Tibial nerve (tissue), 4 donors: ENCODE measurements at places on chromosomes 3 and 15. TPM values are rescaled to one million over a fixed set of nuclear protein-coding genes. Genes with fewer than 3 reads are reported as not detected.

Gene LARP6
- total RNA-seq: 29.9 TPM

Gene ANKUB1
- total RNA-seq: 0.60 TPM

Gene CD96
- under 0.01 TPM for total RNA-seq

Gene CP
- 18.9 TPM for total RNA-seq

Gene DNAJA4
- 16.0 TPM for total RNA-seq

Gene ZCWPW2
- 0.87 TPM for total RNA-seq

Gene REC114
- not detected for total RNA-seq

Gene GORASP1
- total RNA-seq: 45.8 TPM

Gene RASGRF1
- 0.30 TPM for total RNA-seq

Gene TM4SF1
- 132 TPM for total RNA-seq

Gene NUP210
- total RNA-seq: 2.2 TPM

Gene RNU5B-1
- not detected for total RNA-seq

Gene CPNE9
- not detected for total RNA-seq

Gene PAQR5
- 4.4 TPM for total RNA-seq

Gene MYL3
- total RNA-seq: 5.4 TPM

Gene CXCR6
- 2.1 TPM for total RNA-seq

Gene ZBED2
- total RNA-seq: not detected

Gene DLL4
- total RNA-seq: 6.1 TPM

Gene LXN
- total RNA-seq: 3.3 TPM

Gene CYP11A1
- 3.5 TPM for total RNA-seq
